ENCODE measurements at places on chromosomes 12 and 14.

GRCh38 chr12:52236386-52237050, 3.5 kb downstream of the KRT7 start:
- peak; percentile 22 for DNase-seq

GRCh38 chr12:54394281-54394719, 9.8 kb upstream of the ZNF385A start:
- DNase-seq = no peak

DNA sequence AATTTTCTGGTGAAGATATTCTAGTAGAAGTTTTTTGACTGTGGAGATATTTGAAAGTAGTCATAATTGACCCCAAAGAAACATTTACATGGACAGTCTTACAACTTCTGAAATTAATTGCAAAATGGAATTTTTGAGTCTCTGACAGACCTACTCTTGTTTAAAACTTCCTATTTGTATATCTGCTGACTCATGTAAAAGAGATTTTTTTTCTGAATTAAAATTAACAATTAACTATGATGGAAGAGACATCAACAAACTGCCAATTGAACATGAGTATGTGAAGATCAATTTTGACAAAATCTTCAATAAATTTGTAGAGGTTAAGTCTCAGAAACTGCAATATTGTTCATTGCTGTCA, 108.5 kb upstream of the MAX start:
- no peak for DNase-seq

DNA sequence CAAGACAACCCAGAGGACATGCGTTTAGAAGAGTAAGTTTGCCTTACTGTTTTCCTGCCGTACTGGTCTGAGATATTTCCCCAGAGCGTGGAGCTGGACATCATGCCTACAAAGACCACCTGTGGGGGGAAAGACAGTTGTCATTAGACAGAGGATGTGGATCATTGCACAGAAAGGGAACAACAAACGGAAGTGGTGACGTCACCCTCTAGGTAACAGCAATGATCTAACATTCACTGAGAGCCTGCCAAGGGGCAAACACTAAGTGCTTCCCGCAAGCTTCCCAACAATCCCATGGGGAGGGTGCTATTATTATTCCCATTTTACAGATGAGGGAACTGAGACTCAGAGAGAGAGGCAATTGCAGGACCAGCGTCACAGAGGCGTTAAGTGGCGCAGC, 48.5 kb downstream of the SVOP start:
- DNase-seq = no peak

DNA sequence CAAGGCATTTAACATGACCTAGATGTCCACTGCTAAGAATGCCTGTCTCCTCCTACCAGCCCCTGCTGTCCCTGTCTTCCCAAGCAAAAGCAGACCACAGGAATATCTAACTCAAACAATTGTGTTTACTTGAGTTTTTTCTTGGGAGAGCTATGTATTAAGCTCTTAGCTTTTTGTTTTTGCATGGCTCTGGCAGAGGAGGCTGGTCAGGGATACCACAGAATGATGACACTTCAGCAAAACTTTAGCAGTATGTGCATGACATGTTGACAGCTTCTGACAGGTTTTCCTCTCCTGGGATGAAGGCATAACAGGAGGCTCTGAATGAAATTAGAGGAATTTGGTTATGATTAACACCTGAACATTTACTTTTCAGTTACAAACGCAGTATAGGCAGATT, 6.9 kb downstream of the TMBIM6 start:
- no peak for DNase-seq

GRCh38 chr12:88416786-88417185, 163.5 kb downstream of the KITLG start:
- DNase-seq = no peak

- DNase-seq = no peak
Observed at GRCh38 chr12:132604668-132605441, 5.5 kb downstream of the LRCOL1 start.

DNA sequence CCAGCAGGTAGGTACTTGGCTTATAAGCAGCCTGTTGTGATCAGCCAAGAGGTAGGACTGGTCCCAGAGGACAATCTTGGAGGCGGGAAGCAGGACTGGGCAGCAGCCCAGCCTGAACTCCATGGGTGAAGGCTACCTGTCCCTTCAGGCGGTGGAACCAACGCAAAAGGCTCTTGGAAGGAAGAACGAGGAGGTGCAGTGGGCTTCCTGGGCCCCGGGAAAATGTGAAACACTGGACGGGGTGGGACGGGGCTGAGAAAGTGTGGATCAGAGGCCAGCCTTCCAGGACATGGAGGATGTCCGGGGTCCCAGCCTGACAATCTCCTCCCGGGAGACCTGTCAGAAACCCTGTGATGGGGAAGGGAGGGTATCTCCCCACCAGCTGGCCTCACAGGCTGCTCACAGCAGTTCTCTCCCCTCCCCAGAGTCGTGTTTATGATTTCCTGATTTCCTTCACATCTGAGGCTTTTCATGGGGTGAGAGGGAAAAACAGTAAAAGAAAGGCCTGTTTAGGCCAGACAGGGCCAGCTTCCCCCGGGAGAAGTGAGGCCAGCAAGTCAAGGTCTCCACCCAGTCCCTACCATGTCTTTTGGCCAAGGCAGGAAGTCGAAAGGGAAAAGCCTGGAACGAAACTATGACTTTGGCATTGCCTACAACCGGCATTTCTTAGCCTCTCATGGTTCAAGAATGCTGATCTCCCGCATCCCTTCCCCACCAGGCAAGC, 11.3 kb downstream of the CMKLR1 start:
- no peak for DNase-seq

DNA sequence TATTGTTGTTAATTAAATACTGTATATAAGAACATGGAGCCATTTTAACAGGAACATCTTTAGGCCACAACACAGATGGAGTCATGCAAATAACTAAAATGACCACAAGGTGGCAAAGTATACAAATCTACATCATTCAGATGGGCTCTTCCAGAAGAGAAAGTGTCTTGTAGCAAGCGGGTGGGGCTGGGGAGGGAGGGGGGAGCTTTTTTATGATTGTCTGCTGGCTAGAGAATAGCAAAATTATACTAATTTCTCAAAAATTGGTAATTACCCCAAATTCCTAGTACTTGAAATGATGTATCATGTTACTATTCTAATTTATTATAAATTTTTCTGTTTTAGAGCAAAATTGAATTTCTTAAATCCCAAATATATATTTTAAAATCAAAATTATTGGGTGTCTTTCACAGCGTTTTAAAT, 378.7 kb downstream of the PRKD1 start:
- no peak for DNase-seq

- DNase-seq = no peak
Observed at GRCh38 chr12:70190262-70191010, 52.8 kb upstream of the CNOT2 start.

DNA sequence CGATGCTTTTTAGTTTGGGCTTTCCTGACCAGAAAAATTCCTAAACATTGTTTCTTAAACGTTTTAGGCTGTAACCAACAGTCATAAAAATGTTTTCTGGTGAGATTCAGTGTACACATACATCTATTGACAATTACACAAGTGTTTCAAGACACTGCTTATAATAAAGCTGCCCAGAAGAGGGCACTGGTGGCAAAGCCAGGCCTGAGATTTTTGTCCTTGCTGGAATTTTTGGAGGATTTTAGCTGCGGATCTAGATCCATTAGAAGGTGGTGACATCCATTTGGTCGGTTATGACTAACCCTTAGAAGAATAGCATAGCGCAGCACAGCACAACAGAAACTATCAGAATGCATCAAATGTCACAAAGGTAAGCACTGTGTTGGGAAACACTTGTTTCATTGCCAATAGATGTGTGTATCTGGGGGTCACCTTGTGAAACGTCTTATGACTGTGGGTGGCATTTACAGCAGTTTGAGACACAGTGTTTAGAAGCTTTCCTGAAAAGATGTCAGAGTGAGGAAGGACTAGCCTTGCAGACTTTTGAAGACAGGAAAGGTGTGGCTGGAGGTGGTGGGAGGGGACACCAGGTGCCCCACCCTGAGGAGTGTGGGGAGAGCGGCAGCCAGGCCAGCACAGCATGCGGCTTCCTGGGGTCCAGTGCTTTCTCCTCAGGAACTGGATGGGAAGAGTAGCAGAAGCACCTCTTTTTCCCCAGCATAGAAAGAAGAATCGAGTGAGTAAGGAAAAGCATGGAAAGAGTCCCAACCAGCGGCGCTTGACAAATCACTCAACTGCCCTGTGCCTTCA, 54.7 kb upstream of the FKBP4 start:
- no peak for DNase-seq

DNA sequence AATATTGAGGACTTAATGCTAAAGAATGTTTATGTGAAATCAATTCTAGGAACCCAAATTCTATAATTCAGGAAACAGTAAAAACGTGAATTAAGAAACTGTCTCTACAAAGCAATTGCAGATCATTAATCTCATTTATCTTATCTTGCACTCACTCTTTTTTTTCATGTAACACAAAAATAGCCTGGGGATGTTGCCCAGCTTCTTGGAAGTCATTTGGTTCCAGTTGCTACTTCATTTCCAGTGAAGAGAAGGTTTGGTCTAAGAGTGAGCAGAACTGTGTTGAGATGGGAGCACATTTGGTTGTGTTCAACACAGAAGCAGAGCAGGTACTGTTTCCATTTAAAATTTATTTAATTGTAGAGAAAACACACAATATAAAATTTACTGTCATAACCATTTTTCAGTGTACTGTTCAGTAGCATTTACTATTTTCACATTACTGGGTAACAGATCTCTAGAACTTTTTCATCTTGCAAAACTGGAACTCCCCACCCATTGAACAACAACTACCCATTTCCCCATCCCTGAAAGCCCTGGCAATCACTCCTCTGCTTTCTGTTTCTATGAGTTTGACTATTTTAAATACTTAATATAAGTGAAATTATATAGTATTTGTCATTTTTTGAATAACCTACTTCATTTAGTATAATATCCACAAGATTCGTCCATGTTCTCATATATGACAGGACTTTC, 9.7 kb downstream of the CLEC6A start:
- DNase-seq = no peak

- no peak for DNase-seq
Observed at GRCh38 chr14:23638414-23639047, 2.4 kb downstream of the DHRS2 start.

- DNase-seq = no peak
Observed at GRCh38 chr12:103915306-103915705, 14.9 kb upstream of the HSP90B1 start.

- no peak for DNase-seq
Observed at GRCh38 chr14:91163316-91163715, 49.4 kb downstream of the DGLUCY start.

GRCh38 chr12:91685917-91686316, 459.7 kb downstream of the BTG1 start:
- DNase-seq = no peak

DNA sequence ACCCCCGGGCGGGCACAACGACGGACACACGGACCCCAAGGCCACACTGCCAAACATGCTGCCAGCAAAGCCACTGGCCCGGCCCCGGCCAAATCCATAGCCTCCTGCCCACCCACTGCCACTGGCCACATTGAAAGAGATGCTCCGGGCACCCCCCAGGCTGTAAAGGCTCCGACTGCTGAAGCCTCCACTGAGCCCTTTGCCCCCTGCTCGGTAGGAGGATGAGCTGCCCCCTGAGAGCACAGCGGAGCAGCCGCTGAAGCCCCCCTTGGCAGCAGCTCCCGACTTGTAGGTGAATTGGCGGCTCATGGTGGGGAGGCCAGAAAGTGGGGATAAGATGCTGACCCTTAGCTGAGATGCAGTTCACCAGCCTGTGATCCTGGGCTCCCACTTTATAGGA, at the start of gene KRT73:
Gene KRT73, minus strand, starts transcription at position 344 of the 400 bp plus-strand sequence. Its CDS starts 35 bp downstream, at position 309.
- DNase-seq = peak; percentile 17

GRCh38 chr12:32083489-32083888, 23.2 kb upstream of the BICD1 start:
- no peak for DNase-seq

- DNase-seq = no peak
Observed at GRCh38 chr12:57262126-57262822, 11.3 kb upstream of the STAC3 start.

DNA sequence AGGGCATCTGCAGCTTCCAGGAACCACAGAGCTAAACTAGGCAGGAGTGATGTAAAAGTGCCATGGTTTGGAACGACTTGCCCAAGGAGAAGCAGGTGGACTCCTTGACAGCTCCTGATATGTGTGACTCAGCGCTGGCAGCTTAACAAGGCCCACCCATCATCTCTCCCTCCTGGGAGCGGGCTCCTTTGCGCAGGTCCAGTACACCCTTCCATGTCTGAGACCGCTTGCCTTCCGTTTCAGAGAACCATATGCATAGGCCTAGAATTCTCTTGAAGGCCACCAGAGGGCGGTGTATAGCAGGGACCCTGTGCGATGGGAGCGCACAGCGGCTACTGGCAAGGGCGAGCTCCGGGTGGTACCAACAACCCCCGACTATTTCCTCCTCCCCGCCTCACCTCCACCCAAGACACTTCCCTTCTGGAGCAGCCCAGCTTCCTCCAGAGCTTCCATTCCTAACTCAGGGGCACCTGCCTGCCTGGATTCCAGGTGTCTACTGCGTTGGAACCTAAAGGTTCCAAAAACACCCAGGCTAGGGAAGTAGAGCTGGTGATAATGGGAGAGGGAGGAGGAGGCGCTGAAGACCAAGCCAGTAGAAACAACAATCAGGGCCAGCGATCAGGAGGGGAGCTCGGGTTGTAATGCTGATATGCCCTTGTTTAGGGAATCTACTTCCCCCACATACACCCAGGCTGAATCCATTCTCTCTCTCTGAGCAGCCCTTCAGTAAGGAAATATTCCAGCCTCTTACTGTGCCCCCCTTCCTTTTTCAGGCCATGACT, 6.3 kb downstream of the DHH start:
- DNase-seq = peak; percentile 69

DNA sequence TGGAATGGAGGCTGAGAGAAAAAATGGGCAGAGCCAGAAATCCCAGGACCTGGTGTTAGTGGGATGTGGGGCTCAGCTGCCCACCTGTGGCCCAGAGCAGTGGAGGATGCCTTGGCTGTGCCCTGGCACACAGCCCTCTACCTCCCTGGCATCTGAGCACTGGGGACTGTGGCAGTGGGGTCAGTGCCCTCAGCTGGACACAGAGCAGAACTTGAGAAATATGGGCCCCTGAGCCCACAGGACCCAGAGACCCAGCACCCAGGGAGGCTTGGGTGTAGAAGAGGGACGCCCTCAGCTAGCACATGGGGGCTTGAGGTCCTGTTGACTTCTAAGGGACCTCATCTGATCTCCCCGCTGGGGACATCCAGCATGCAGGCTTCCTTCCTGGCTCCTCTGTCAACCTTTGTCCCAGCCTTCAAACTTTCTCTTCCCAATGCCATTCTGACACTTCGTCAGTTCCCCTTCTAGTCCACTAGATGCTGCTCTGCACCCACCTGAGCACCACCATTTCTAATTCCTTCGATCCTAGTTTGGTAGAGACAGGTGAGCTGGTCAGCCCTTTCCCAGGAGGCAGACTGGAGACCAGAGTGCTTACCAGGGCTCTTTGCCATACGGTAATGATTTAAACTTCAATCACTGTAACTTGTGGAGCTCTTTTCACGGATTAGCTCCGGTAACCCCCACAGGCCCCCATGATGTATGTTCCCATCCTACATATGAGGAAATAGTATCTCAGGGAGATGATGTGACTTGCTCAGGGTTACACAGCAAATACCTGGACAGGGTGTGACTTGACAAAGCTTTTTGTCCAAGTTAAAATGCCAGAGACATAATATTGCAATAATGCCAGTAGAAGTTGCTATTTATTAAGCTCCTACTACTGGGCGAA, 143.7 kb downstream of the ASCL4 start:
- DNase-seq = no peak

GRCh38 chr12:32264961-32265360, 134.4 kb upstream of the FGD4 start:
- no peak for DNase-seq
